ENCODE measurements at places on chromosomes 2 and 18.

DNA sequence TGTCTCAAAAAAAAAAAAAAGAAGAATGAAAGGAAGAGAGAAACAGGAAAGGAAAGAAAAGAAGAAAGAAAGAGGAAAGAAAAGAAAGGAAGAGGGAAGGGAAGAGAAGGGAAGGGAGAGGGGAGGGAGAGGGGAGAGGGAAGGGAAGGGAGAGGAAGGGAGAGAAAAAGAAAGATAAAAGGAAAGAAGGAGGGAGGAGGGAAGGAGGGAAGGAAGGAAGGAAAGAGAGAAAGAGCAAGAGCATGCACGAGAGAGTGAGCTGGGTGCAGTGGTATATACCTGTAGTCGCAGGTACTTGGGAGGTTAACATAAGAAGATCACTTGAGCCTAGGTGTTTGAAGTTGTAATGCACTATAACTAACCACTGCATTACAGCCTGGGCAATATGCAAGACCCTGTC, 6.6 kb upstream of the BAZ2B start:
- DNase-seq, result no peak

DNA sequence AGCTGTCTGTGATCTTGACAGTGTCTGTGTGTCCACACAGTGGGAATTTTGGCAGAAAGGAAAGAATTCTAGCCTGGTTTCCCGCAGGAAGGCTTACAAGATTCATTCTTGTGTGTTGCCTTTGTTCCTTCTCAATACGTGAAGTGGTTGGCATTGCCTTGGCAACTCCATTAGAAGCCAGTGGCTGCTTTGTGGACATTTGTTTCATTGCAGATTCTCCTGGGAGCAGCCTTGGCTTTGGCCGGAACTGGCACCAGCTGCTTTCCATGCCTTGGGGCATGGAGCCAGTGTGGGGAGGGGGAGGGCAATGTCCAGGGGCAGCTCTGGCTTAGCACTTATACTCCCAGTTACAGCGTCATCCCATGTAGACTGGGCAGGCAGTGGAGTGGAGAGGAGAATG, 39.4 kb downstream of the KIF5C start:
- no peak for DNase-seq

DNA sequence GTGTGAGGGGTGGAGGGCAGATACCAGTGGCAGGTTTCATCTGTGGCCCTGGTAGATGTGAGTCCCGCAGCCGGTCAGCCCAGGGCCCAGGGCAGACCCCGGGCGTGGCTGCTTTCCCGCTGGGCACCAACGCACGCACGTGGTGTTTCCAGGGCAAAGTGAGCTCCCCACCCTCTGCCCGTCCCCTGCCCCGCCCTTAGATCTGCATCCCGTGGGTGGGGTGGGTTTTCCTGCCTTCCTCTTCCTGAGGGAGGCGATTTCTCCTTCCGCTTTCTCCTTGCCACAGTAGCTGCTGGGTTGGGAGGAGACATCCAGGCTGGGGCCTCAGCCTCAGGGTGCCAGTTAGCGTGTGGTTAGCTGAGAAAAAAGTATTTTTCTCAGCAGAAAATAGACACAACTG, 49.6 kb downstream of the ODC1 start:
- DNase-seq, result no peak

- no peak for DNase-seq
Measured at GRCh38 chr2:47782381-47782670, 619 bp upstream of the MSH6 start.

DNA sequence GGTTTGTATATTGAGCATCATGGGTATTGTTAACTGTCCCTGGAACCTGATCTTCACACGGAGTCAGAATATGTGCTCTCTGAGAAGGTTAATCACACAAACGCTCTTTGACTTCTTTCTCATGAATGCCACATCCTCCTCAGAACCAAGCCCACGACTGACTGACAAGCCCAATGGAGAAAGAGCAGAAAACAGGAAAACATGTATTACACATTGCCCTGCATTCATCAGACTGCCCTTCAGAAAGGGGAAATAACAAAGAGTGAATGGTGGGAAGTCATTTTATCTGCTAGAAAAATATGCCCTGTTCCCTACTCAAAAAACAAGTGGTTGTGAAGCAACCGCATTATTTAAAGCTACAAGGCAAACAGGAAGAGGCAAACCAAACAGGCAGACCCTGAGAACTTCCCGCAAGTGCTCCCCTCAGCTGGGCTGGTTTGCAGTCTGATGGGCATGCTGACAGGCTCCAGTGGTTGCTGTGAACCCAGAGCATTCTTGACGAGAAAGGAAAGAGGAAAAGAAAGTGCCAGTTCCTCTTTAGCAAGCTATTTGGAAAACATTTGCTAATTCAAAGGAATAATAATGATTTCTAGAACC, 172.9 kb upstream of the SETBP1 start:
- no peak for DNase-seq

DNA sequence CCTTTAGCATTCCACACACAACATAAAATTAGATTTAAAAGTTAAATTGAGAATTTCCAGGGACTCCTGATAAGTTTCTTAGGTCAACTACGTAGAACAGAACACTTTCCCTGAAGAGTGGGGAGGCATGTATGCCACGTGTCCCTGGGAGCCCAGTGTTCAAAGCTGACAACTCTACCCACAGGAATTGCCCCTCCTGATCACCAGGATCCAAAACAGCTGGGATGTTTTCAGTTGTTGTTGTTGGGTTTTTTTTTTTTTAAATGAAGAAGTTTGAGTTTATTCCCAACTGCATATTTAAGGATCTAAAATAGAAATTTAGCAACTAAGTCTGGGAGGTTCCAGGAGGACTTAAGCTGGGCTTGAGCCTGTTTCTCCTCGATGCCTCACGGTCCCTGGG, 100.5 kb downstream of the TPGS2 start:
- DNase-seq, result no peak

DNA sequence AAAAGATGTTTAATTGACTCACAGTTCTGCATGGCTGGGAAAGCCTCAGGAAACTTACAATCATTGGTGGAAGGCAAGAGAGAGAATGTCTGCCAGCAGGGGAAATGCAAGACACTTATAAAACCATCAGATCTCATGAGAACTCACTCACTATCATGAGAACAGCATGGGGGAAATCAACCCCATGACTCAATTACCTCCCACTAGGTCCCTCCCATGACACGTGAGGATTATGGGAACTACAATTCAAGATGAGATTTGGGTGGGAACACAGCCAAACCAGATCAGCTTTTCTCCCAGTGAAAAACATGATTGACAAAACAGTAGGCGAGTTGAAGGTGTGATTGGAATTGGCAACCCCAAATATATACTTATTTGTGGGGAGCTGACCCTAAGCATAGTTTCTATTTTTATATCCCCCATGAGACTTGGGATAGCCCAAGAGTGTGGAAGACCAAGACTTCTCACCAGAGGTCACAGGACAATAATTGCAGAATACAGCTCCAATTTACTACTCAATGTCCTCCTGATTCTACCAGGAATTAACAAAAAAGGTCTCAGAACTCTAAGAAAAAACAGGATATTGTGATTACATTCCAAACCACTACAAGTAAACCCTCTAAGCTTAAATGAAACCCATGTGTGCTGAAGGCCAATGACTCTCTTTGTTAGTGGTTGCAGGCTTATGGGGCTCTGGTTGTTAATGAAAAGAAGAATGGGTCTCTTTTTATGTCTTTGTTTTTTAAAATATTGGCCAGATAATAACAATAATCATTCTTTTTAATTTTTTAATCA, 96.1 kb upstream of the PIK3C3 start:
- DNase-seq, result no peak

DNA sequence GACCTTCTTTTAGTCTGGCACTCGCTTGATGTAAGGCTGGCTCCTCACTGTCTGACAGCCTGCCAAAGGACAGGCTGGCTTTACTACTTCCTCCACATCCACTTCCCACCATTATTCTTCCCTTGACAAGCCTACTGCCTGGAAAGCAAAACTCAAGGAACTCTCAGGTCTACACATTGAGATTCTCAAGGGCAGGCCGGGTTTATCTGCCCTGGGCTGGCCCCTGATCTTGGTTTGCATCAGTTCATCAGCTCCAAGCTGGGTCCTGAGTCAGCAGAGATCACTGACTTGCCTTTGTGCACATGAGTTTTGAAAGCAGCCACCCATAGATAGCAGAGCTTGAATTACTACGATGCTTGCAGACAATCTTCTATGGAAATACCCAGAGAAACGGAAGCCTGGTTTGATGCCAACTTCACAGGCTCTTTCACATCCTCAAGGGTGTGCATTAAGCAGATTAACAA, 53.9 kb downstream of the KCTD18 start:
- no peak for DNase-seq

DNA sequence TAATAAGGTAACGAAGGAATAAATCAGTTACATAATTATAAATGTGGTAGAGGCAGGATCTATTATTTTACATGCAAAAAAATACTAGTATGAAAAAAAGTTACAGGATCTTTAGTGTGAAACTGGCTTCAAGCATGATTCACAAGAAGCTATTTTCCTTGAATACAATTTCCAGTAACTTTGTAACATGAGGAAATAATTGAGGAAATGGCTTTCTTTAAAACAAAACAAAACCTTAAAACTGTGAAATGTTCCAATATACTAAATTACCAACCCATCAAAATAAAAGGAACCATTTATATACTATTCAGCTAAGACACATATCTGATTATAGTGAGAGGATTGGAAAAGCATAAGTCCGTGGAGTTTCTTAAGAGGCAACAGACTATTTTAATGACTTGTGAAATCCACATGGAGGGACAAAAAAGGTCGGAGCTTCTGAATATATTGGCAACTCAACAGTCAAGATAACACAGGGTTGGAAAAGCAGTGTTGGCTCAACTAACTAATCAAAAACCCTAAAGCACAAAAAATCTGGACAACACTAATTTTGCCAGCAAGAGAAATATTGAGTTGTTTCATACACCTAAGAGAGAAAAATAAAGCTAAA, 10.6 kb downstream of the IRS1 start:
- DNase-seq, result no peak

DNA sequence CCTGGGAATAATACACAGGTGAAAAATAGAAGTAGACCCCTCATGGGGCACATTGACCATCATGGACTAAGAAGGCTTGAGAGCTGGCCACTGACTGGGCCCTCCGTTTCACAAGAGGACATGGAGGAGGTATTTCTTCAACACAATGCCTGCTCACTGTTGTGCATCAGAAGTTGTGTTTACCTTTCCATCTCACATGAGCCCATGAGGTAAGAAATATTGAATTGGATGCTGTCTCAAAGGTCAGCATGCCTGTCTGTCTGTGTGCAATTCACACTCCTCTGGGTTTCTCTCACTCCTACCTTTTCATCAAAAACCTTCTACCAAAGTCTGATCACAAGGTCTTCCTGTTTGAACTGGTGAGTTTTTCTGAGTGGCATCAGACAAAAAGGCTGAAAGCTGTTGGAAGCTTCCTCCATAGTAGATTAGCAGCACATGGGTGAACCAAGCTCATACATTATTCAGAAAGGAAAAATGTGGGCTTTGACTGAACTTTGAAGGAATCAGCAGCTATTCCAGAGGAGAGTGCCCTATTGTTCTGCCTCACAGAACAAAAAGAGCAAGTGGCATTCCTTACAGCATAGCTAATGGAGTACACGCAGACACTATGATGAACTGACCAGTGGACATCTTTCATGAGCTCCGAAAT, 143.2 kb upstream of the RND3 start:
- no peak for DNase-seq

- DNase-seq, result no peak
Measured at GRCh38 chr2:213016166-213016983, 135.0 kb downstream of the IKZF2 start.

DNA sequence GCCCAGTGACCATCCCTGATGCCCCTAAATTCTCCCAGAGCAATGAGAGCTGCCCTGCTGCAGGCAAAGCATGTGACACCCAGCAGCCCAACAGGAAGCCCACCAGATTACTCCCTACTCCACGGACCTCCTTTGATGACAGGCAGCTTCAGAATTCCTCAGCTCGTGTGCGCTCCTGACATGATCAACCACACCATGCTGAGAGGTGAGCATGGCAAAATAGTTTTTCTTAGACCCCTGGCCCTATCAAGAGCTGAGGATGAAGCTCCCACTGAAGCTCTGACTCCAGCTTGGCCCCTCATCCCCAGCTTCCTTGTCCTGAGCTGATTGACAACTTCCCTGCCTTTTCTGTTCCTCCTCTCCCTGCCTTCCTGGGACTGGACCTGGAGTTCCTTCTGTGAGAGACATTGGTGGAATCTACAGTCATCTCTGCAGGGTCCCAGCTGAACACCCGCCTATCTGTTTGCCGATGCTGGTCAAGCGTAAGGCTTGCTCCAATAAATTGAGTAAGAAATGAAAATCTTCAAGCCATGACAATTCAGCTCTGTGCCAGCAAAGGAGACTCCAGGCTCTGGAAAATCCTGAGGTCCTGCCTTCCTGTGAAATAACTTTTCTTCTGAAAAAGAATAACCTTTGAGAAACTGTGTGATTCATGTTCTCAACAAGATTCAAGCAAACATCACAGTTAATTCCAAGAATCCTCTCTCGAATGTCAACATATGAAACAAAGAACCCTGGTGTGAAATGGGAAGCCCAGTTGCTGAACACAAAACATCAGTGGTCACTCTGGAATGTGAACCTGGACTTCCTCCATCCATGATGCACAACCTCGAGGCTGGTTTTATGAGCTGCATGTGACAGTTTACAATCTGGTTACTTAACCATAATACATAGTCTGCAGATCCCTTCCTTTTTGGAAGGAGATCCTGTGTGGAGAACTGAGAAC, 201.1 kb downstream of the SPP2 start:
- DNase-seq, result peak; percentile 99
